SK-N-SH (cell line): ENCODE measurements at places on chromosomes 5 and 9.

DNA sequence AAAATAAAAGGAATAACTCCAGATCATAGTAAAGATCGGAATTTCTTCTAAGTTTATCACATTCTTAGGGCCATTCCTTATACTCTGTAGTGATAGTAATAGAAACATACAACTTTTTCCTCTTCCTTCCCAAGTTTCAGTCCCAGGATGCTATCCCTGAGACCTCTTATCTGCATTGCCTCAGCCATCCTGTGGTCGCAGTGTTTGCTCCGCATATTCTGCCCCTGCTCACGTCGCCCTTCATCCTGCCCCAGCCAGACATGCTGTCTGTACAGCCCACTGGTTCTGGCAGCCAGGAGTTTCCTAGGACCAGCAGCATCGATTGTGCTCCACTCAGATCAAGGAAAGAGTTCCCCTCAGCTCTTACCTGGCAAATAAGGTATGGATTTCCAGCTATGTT lies 132.7 kb upstream of the ERCC6L2 start:
- DNase-seq = no peak

DNA sequence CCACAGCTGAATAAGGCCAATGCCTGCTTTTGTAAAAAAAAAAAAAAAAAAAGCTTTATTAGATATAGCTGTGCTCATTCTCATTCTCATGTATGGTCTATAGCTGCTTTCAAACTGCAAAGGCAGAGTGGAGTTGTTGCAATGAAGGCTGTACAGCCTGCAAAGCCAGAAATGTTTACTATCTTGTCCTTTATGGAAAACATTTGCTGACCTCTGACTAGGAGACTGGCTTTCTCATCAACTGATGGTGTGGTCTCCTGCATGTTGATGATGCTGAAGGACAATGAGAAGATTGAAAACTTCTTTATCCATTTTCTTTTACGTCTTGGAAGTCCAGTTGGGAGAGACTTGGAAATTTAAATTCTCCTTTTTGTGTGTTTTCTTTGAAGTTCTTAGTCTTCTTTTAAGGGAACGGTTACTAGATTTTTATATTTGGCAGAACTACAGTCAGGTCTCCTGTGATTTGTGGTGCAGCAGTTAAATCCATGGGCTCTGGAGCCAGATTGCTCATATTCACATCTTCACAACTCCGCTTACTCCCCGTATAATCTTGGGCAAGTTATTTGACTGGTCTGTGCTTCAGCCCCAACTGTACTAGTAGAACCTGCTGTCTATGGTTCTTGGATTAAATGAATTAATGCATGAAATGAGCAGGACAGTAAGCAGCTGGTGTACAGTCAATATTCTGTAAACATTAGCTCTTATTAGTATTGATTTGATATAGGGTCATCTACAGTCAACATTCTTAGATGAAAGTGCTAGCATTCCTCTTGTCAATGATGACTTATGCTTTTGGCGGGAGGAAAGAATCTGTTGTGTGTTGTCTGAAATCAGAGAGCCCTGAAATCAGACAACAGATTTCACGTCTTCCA lies 39.7 kb upstream of the BASP1 start:
- no peak for DNase-seq

DNA sequence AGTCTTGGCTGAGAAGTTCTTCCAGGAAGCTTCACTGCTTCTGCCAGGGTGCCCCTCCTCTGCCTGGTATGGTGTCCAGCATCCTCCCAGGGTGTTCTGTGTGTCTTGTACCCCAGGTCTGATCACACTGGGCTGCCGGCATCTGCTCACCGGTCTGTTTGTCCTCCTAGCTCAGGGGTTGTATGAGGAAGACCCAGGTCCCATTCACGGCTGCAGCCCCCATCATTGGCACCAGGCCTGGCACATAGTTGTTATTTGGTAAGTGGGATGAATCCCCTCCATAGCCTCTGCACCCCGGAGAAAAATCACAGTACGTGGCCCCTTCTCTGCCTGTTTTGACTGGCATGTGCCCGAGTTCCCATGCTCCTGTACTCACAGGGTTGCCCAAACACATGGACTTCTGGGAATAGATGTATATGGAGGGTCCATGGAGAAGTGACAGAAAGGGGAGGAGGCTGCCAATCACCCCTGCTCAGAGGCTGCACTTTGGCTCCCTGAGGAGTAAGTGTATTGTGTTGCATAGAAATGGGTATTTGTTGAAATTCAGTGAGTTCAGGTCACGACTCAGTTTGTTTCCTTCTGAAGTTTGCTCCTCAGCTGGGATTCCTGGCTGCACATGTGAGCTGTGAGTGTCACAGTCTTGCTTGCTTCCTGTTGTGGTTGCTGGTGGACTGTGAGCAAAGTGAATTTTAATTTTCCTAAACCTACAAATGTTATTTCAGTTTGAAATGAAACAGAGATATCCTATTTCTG lies 96.2 kb downstream of the HSPA4 start:
- no peak for DNase-seq

GRCh38 chr9:38091310-38092199 lies 22.5 kb upstream of the SHB start:
- peak; percentile 34 for DNase-seq

DNA sequence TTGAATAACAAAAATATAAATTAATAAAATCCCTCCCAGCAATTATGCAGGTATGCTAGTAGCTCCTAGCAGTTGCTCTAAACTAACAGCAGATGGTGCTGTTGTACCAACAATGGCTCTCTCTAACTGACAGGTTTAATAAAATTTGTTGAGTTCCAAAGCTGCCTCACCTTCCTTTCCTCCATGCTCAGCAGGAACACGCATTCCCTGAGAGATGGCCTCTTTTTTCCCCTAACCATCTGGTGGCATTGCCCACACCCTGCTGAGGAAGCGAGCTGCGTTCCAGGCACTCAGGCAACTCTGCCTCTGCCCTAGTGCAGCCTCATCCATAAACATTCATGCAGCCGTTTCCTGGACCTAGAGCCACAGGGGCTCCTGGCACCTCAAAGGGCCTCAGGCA lies 106.2 kb downstream of the KLHL3 start:
- peak; percentile 75 for DNase-seq

- DNase-seq = no peak
These were observed 92.1 kb downstream of the ZCCHC7 start for GRCh38 chr9:37212435-37212834.

- DNase-seq = no peak
These were observed 321.5 kb downstream of the FBXL7 start for GRCh38 chr5:15821506-15821905.

GRCh38 chr5:112918679-112919078 lies 3.3 kb downstream of the REEP5 start:
- DNase-seq = no peak

DNA sequence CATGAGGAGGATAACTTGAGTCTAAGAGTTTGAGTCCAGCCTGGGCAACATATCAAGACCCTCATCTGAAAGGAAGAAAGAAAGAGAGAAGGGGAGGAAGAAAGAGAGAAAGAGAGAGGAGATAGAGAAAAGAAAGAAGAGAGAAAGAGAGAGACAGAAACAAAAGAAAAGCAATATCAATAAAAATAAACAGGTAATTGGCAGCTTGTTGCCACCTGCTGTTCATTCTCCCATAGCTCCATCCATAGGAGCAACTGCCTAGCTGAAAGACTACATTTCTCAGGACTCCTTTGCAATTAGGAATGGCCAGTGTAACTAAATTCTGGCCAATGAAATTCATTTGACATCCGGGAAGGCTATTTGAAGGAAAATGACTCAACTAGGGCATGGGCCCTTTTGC lies 4.6 kb upstream of the TTC39B start:
- DNase-seq = no peak

DNA sequence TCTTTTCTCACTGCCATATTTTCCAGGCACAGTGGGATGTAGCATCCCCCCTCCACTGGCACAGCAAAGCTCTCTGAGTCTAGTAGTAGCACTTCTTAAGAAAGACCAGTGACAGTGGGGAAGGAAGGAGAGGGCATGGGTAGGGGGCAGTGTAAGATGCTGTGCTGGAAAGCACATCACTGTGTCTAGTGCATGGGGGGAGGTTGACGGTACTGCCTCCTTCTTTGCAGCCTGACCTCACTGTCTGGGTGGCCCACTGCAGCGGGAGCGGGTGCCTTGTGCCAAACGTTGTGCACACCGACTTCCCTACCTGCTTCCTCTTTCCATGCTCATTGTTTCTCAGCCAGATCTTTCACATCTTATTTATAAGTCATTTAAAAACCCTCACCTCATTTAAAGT lies 91.8 kb downstream of the PDE8B start:
- DNase-seq = peak; percentile 18

- DNase-seq = no peak
These were observed 19.4 kb downstream of the ERGIC1 start for GRCh38 chr5:172853355-172853975.

DNA sequence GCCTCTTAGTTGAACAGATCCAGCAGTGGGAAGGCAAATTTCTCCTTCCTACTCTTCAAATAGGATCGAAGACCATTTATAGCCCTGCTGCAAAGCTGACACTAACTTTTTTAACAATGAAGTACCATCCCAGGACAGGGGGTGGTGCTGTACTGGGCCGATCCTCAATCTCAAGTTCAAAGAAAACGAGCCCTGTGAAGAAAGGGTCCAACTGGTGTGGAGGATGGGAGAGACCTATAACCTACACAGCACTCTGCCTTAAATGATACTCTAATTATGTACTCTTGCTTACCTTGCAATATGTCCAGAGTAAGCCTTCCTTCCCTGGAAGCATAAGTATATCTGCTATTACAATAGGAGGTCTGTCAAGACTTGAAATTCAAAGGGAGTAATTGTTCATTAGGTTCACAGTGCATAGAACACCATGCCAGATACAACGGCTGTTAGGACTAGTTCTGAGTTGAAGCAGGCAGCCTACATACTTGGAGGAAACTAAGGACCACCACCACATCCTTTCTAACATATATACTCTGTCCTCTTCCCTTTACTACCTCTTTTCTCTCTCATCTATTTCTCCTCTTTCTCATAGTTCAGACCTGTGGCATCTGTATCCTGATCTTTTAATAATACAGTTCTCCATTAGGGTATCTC lies 6.2 kb downstream of the ETF1 start:
- peak; percentile 40 for DNase-seq
